ENCODE measurements at places on chromosomes 3 and 15. TPM values are rescaled to one million over a fixed set of nuclear protein-coding genes. Genes with fewer than 3 reads are reported as not detected.

The B4GALT4 gene
- 14.2 TPM for total RNA-seq

The TEX264 gene
- 38.9 TPM for total RNA-seq

The C3orf52 gene
- 1.5 TPM for total RNA-seq

The PEX5L gene
- not detected for total RNA-seq

The ZNF80 gene
- 0.22 TPM for total RNA-seq

DNA sequence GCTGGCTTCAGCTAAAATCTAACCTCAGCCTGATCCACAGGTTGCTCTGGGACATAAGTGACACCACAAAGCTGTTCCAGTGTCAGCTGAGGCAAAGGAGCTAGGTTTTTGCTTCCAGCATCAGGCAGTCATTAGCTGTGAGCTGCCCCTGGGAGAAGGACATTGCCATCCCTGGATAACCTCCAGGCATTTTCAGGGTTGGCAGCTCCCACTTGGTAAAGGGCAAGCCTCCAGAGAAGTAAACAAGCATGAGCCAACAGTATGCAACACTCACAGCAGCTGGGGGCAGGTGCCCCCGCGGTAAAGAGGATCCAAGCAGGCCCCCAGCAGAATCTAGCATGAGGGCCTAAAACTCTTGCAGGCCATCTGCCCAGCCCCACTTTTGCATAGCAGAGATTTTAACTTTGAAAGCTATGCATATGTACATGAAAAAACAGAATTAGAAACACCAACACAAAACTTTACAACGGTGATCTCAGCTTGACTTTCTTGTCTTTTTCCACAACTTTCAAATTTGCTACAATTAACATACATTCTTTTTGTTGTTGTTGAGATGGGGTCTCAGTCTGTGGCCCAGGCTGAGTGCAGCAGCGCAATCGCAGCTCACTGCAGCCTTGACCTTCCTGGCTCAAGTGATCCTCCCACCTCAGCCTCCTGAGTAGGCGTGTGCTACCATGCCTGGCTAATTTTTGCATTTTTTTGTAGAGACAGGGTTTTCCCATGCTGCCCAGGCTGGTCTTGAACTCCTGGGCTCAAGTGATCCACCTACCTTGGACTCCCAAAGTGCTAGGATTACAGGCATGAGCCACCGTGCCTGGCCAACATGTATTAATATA, 83.8 kb upstream of the TPM1 start:
- DNase-seq = no peak

- DNase-seq = no peak
These were observed 40.5 kb upstream of the ARPP21 start for GRCh38 chr3:35598804-35599203.

DNA sequence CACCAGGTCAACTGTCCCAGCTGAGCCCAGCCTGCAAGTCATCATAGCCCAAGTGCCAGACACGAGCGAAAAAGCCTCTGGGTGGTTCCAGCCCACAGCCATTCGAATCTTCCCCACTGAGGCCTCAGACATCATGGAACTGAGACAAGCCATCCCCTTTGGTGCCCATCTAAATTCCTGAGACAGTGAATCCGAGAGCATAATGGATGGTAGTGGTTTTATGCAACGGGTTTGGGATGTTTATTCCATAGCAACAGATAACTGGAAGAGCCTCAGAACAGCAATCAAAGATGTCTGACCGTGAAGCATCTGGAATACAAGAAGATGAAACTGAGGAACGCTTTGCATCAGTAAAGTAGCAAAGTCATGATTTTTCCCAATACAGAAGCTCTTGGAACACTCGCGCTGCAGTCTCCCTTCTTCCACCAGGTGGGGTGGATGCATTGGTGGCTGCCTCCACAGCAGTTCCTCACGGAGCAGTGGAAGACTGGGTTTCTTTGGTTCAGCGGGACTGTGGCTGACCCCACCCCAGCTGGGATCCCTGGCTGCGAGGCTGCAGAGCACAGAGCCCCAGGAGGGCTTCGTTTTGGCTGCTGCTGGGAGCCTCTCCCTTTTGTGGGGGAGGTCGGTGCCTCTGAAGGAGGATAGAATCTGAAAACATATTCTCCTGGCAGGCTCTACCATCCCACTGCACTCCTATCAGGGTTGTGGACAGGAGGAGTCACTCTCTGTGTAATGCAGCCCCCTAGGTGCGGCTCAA, 26.4 kb upstream of the PDE8A start:
- peak; percentile 40 for DNase-seq

DNA sequence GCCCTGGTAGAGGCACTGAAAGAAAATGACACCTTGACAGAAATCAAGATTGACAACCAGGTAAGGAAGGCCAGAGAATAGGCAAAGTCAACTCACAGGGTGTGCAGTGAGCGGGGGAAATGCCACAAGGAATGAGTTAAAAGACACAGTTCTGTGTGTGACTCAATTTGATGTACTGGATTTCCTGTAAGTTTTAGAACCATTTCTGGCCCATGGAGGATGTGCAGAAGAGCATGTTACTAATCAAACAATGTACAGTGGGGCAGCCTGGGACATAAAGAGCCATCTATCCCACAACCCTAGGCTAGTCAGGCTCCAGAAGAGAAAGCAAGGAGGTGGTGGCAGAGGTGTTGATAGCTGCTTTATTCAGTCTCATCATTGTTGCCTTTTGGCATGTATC, 31.2 kb upstream of the TMOD3 start:
- no peak for DNase-seq

GRCh38 chr3:57977818-57978235, 30.4 kb upstream of the FLNB start:
- no peak for DNase-seq

GRCh38 chr15:62068071-62068809, 1.5 kb downstream of the C2CD4A start:
- no peak for DNase-seq

GRCh38 chr15:101058735-101059134, 139.6 kb downstream of the LRRK1 start:
- DNase-seq = no peak

GRCh38 chr3:52704611-52705437, 767 bp downstream of the GLT8D1 start:
- no peak for DNase-seq

GRCh38 chr15:77819851-77820728, 187.4 kb upstream of the LINGO1 start:
- DNase-seq = no peak

Data from activated T-cell treated with anti-CD3 and anti-CD28 coated beads, Interleukin-2, amount 50 U/mL, for 4 hours (primary cell).